Fibroblast of skin of back (primary cell): ENCODE measurements at places on chromosomes 7 and 10.
A peak's percentile ranks its signal among the peaks of the same experiment; 100 is the strongest.

GRCh38 chr10:84118395-84119006, 20.8 kb upstream of the GHITM start:
- no peak for DNase-seq

- DNase-seq = no peak
Observed at GRCh38 chr10:28445516-28445915, 87.4 kb upstream of the WAC start.

DNA sequence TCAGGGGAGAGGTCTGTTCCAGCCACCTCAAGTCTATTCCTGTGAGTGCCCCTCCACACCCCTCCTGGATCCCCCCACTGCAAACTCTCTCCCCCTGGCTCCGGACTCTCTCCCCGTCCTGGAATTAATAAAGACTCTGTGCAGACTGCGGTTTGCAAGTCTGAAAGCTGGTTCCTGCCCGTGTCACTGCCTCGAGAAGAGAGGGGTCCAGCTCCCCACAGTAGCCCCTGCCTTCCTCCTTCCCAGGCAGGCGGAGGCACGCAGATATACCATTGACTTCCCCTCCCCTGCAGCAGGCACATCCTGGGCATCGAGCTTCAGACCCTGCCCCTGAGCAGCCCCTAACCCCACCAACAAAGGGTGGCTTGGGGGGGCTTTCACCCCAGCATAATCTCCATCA, 2.2 kb upstream of the ELN start:
- DNase-seq = no peak

DNA sequence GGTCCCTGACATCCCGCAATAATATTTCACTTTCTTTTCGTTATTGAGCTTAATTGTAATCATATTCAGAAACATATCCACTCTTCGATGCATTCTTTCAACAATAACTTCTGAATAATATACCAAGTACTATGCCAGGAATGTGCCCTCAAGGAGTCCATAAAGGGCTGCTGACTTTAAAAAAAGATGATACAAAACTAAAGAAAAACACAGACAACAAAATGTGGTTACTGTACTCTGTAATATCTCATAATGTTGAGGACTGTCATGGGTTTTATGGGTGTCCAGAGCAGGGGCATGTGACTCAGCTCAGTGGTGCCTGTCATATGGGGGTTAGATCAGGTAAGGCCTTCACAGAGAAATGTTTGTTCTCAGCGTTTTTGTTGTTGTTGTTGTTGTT, 73.7 kb downstream of the ARL4A start:
- peak; percentile 62 for DNase-seq

DNA sequence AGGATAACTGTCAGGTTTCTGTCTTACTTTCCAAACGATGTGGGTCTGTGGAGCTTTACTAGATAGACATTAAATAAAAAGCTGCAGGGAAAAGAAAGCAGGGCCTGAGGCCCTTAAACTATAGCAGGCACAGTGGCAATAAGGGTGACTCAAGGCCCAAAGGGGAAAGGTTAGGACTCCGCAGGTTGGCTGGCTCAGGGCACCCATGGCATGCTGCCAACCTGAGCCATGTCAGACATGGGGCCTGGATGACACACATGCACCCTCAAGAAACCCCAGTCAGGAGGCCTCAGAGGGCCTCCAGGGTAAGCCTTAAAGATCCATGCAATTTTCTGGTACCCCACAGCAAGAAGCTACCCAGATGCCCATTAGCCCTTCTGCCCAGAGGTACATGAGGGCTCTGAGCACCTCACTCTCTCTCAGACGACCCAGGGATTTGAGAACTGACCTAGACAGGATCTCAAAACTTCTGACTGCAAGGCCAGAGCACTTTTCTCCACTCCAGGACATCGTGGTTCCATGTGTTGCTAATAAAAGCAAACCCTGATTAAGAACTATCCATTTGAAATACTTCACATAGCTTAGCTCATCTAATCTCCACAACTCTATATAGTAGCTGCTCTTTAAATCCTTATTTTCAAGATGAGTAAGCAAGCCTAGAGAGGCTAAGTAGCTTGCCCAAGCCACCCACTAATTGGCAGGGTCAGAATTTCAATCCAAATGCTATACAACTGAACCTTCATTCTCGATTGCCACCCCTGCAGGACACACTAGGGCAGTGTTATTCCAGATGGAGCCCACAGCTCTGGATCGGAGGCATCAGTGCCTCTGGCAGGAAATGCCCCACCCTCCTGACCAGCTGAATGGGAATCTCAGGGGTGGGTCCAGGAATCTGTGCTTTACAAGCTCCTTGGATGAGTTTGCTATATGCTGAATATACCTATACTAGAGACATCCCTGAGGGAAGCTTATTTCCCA, 132.5 kb upstream of the EFCAB10 start:
- peak; percentile 60 for DNase-seq

DNA sequence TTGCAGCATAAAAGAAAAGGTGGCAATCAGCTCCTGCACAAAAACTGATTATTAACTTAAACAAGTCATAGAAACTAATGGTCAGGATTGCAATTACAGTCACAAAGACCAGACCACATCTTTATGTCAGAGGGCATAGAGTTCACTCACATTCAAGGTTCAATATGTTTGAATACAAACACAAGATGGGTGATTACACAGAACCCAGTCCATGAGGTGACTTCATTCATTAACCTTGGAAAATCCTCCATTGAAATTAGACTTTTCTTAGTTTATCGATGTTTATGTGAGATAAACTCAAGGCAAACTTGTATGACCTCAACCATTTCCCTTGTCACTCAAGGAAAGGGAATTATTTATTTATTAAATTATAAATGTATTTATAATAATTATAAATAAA, 388.6 kb upstream of the LRRTM3 start:
- no peak for DNase-seq

- no peak for DNase-seq
Observed at GRCh38 chr10:79206300-79207095, 137.7 kb downstream of the ZMIZ1 start.

- DNase-seq = no peak
Observed at GRCh38 chr10:98427011-98427515, 12.1 kb upstream of the PYROXD2 start.

DNA sequence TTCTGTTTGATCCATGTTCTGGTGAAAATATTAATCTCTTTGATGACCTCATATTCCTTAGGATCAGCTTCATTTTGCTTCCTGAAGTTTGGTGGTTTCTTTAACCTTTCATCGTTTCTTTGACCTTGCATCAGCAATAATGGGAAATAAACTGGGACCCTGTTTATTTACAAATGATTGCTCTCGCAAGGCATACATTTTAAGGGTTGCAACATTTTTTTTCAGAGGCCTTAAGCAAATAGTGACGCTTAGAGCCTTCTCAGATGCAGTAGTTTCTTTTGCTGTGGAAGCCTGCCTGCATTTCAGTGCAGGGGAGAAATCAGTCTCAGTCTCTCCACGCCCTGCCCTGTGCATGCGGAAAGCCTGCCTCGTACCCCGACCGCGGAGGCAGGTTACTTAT, 139.1 kb upstream of the NPS start:
- DNase-seq = no peak

- DNase-seq = no peak
Observed at GRCh38 chr10:88057720-88058119, 194.3 kb downstream of the PTEN start.

GRCh38 chr10:15783941-15784636, 64.4 kb upstream of the ITGA8 start:
- DNase-seq = no peak

DNA sequence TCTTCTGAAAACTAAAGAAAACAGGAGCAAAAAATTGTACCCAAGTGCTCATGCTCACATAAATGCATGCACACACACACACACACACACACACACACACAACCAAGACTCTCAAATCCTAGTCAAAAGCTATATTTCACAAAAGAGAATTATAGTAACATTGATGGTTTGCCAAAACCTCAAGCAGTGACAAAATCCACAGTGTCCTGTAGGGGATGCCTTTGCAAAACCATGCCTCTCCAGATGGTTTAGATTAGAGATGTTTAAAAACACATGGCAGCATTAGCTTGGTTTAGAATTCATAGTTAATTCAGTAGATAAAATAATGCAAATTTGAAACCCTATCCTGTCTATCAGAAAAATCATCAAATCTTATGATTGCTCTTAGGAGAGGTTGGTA, 232.2 kb downstream of the DYNC1I1 start:
- DNase-seq = peak; percentile 62

GRCh38 chr10:8389630-8390029, 335.1 kb downstream of the GATA3 start:
- no peak for DNase-seq

GRCh38 chr7:142301923-142302550, 44.2 kb upstream of the PRSS58 start:
- DNase-seq = no peak

- peak; percentile 50 for DNase-seq
Observed at GRCh38 chr10:96488161-96488935, 25.4 kb downstream of the TLL2 start.

GRCh38 chr10:52818019-52818418, 45.4 kb upstream of the MBL2 start:
- peak; percentile 55 for DNase-seq

DNA sequence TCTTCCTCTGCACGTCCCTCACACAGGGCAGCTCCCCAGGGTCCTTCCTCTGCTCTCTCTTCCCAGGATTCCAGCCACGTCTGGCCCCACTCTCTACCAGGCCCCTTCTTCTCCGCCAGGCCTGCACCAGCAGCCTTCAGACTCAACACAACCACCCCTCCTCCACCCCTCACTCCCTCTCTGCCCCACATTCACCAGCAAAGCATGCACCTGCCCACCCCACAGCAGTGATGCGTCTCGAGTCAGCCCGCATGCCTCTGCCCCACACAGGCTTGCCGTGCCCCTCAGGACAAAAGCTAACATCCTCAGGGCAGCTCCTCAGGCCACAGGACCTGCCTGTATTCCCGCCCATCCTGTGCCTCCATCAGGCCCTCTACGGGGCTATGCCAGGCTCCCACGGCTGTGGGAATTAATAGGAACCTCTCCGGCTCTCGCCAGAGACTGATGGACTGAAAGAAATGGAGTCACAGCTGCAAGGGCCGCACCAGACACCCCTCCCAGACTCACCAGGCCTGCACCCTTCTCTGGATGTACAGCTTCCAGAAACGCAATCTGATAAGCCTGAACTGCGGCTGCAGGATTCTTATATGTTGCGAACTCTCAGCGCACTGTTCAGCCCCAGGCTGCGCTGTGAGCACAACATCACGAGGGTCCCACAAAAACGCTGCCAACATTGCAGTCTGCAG, 100.1 kb downstream of the CYTH3 start:
- peak; percentile 56 for DNase-seq

DNA sequence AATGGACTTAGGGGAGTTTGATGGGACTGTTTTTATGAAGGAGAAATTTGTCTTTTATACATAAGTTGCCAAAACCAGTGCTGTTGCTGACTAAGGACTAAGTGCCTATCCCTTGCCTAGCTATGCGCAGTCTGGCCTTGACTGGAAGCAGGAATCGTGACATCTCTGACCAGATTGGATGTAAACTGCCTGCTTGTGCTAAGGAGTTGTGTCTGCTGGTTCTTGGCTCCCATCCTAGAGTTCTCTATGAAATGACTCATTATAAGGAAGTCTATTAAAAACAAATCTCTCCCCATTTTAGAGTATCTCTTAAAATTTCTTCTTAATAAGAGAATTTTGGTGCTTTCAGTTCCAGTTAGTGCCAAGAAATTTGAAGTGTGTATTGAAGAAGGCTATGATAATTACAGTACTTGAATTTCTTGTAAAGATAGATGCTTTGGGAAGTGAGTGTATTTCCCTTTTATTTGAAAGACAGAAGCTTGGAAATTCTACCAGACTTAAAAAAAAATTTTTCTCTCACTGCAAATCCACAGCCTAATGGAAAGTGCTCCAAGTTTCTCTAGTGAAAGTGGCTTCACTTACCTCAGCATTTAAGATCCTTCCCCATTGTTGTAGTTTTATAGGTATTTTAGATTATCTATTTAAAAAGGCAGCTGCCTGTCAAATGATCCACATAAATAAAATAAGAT, 77.6 kb downstream of the BICC1 start:
- DNase-seq = peak; percentile 95

DNA sequence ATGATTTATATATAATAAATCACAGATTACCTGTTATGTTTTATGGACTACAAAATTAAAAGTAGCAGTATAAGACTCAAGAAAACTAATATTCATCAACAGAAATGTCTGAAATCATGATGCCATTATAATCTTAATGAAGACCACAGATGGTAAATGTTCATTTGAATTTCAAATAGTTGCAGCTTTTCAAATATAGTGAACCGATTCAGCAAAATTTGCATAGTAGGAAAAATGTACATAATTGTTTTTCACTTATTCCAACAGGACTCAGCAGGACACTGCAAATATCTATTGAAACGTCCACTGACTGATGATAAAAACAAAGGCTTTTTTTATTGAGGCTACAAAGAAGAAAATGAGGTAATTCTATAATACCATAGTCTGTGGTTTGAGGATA, 51.2 kb upstream of the LSM8 start:
- DNase-seq = no peak

GRCh38 chr7:81499262-81500116, 270.4 kb downstream of the HGF start:
- DNase-seq = peak; percentile 78

DNA sequence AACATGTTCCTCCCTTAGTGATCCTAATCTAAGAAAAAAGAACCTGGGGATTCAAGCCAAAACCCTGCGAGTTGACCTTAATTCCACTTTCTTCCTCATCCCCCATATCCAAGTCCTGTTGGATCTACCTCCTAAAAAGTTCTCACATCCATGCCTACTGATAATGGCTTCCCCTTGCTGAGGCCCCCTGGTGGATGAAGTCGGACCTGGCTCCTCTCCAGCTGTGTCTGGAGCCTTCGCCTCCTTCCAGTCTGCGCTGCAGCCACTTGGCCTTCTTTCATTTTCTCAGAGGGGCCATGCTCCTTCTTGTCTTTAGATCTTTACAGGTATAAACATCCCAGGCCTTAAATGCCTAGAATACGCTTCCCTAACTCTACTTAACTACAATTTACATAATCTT, 8.1 kb downstream of the PDE1C start:
- no peak for DNase-seq

- DNase-seq = peak; percentile 38
Observed at GRCh38 chr10:306007-306674, 170.9 kb downstream of the ZMYND11 start.

- DNase-seq = no peak
Observed at GRCh38 chr10:124957404-124957947, 15.6 kb downstream of the ZRANB1 start.
